Esophagus mucosa (tissue), 1 donor: ENCODE measurements at places on chromosomes 4 and X.

GRCh38 chr4:73415807-73416238 lies 11.7 kb downstream of the ALB start:
- ATAC-seq, result no peak

- peak; percentile 67 for ATAC-seq
These were observed 114.0 kb downstream of the STOX2 start for GRCh38 chr4:184019076-184019475.

DNA sequence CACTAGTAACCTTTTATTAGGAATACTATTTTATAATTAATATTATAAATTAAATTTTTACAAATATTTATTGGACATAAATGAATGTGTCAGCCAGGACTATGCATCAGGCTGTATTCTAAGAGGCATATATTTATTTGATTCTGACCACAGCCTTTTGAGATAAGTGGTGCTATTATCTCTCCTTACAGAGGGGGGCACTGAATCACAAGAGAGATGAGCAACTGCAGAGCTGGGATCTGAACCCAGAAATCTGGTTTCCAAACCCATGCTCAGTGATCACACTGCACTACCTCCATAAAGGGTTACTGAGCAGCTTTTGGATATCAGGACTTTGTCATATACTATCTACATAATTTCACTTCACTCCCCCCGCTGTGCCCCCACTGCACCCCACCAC lies 322.0 kb downstream of the TMA16 start:
- ATAC-seq, result no peak

- ATAC-seq, result peak; percentile 96
These were observed 168.1 kb downstream of the VSIG4 start for GRCh38 chrX:65871671-65872311.

DNA sequence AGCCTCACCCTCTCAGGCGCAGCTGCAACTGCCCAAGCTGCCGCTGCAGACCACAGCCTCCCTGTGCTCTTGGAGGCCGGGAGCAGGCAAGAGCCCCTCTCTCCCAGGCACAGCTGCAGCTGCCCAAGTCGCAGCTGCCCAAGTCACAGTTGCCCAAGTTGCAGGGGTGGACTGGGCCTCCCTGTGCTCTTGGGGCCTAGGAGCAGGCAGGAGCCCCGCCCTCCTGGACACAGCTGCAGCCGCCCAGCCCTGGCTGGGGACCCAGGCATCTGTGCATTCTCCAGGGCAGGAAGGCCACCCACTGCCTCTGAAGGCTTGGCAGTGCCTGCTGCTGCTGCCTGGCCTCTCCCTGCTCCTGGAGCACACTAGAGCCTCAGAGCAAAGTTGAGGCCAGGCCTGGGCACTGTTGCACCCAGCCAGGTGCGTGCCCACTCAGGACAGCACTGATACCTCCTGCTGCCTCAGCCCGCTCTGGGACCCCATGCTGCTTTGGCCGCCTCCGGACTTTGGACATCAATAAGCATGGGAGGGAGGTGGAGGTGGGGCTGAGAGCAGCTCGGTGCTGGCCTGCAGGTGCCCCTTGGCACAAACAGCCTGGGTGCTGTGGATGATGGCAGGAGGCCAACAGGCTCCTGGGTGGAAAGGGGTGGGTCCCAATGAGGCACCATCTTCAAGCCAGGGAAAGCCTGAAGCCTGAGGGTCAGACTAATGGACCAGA lies 247.5 kb downstream of the PDGFC start:
- ATAC-seq, result no peak

- no peak for ATAC-seq
These were observed 80.5 kb downstream of the TSPAN5 start for GRCh38 chr4:98577956-98578355.

DNA sequence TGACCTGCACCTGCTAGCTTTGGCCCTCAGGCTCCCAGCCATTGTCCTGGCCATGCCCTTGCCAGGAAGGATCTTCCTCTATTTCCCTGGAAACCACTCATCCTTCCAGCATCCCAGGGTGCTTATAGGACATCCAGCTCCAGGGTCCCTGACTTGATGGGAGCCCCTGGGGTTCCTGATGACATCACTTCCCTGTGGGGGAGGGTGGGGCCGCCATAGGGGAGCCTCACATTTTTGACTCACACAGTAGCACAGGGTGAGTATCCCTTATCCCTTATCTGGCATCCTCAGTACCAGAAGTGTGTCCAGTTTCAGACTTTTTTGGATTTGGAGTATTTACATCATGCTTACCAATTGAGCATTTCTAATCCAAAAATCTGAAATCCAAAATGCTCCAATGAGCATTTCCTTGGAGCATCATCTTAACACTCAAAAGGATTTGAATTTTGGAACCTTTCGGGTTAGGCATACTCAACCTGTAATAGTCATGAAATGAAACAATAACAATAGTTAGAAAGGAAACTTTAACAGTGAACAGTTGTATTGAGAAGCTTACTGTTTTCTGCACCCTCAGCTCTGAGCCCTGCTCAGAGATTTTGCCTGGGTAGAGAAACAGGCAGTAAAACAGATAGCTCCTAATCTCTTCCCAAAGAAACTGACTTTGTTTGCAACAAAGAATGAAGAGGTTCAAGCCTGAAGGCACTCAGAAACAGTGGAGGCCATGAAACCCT lies 22.1 kb downstream of the TNIP2 start:
- peak; percentile 29 for ATAC-seq

- ATAC-seq, result no peak
These were observed 92.0 kb upstream of the EMCN start for GRCh38 chr4:100609810-100610209.

GRCh38 chr4:152014280-152014679 lies 253.5 kb upstream of the GATB start:
- no peak for ATAC-seq

- ATAC-seq, result no peak
These were observed 38.9 kb downstream of the TKTL1 start for GRCh38 chrX:154334496-154334895.

GRCh38 chrX:3659761-3660160 lies 53.7 kb downstream of the PRKX start:
- ATAC-seq, result no peak

DNA sequence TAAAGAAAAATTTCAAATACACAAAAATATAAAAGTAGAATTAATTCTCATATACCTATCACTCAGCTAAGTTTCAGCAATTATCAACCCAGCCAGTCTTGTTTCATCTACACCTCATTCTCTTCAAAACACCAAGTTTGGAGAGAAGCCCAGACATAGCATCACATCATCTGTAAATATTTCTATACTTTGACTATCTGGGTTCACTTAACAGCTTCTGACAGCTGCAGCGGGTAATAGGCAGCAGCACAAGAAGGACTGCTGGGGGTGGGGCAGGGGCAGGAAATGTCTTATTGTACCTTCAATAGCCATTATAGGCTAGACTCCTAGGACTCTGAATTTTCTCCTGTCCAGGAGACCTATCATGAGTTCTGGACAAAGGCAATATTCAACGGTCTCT lies 54.1 kb downstream of the PHF8 start:
- ATAC-seq, result no peak

DNA sequence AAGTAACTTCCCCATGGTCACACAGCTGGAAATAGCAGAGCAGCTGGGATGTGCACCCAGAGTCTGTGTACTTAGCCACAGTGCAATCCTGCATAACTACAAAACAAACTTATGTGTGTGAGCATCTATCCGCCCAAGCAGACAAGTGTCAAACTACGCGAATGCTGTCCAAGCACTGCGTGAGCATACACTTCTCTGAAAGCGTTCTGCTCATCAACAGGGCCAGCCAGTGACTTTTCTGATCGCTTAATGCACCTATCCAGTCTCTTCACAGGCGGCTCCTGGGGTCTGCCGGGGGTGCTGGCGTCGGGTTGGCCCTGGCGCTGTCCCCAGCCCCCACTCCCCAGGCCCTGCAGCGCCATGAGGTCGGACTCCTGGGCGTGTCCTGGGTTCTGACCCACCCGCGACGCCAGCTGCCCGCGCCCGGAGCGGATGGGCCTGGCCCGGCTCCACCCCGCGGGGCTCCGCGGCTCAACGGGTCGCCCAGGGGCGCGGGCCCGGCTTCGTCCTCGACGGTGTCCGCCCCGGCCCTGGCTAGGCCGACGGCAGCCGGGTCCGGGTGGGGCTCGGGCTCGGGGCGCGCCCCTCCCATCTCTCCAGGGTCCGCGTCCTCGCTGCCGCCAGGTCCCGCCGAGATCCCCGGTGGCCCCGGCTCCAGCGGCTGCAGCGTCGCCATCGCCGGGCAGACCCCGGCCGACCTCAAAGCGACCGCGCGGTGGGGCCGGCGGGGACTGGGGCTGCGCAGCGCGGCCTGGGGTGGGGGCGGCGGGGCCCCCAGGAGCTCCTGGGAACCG lies 1.3 kb upstream of the ZNF141 start:
- peak; percentile 10 for ATAC-seq

DNA sequence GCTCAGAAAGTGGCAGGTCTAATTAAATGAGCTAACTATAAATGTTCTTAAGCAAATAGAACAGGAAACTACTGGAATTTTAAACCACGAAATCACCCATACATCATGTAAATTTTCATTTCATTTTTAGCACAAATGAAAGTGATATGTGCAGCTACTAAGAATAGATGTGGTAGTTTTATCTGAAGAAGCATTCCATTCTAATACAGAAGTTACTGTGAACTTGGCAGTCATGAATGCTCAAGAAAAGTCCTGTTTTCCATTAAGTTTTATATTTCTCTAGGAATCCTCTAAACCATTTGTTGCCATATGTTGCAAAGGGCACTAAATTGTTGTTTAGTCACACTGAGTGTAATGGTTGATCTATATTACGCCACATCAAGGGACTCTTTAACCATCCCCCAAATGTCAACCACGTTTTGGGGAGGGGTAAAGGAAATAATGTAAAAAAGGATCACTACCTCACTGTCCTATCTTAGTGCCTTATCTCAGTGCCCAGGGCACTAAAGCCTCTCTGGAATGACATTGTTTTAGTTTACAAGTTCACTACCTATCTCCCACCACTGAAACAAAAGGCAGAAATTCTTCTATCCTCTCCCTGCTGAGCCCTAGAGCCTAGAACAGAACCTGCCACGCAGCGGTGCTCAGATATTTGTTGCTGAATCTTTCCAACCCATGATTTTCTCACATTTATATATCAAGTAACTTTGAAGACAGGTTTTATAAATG lies 118.0 kb downstream of the SHISA3 start:
- no peak for ATAC-seq
